ENCODE measurements at places on chromosomes 11 and 22.

DNA sequence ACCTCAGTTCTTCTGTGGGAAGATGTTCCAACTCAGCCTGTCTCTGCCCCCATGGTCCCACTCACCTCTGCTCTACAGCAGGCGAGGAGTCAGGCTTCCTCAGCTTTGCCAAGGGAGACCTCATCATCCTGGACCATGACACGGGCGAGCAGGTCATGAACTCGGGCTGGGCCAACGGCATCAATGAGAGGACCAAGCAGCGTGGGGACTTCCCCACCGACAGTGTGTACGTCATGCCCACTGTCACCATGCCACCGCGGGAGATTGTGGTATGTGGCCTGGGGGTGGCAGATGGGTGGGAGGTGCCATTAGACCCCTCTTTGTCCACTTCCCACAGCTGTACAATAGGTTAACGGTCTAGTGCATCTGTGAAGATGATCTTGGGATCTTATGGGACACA is 73.3 kb downstream of the MYO7A start:
- DNase-seq, result no peak

DNA sequence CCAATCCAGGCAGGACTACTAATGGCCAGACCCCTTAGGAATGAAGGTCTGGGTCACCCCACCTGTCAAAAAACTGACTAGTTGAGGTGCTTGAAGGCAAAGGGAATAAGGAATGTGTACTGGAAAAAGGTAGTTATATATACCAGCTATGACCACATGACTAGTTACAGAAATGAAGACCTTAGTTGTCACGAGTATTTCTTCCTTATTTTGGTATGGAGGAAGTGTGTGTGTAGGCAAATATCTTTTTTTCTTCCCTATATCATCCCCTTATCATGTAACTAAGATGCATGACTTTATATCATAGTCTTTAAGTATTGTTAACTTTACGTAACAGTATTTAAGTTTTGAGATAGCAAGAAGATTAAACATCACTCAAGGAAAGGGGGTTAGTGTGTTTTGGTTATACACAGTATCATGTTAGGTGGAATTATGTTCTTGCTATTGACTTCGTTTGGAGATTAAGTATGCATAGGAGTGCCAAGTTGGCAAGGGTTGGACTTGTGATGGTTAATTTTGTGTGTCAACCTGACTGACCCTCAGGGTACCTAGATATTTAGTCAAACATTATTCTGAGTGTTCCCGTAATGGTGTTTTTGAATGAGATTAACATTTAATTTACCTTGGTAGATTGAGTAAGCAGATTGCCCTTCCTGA is 38.2 kb upstream of the NARS2 start:
- no peak for DNase-seq

- peak; percentile 6 for DNase-seq
These were observed 31.7 kb downstream of the PAX6 start for GRCh38 chr11:31779374-31779791.

- no peak for DNase-seq
These were observed 10.0 kb downstream of the SLC29A2 start for GRCh38 chr11:66361502-66361941.

DNA sequence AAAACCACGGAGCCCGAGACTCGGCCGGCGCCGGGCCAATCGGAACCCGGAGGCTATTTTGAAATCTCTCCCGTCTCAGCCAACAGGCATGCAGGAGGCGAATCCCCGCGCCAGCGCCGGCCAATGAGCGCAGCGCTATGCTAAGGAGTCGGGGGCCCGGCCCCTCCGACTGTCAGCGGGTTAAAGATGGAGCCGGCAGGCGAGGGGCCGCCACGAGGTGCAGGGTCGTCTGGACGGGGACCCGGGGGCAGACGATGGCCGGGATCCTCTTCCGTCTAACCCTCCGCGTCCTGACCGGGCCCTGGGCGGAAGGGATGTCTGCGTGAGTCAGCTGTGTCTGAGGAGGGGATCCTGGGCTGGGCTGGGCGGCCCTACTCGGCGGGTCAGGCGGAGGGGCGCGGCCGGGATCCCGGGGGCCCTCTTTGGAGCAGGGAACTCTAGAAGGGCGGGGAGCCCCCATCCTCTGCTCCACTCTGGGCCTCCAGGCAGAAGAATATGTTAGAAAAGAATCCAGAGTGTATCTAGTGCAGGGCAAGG is 10.0 kb downstream of the SDF2L1 start:
- peak; percentile 63 for DNase-seq

DNA sequence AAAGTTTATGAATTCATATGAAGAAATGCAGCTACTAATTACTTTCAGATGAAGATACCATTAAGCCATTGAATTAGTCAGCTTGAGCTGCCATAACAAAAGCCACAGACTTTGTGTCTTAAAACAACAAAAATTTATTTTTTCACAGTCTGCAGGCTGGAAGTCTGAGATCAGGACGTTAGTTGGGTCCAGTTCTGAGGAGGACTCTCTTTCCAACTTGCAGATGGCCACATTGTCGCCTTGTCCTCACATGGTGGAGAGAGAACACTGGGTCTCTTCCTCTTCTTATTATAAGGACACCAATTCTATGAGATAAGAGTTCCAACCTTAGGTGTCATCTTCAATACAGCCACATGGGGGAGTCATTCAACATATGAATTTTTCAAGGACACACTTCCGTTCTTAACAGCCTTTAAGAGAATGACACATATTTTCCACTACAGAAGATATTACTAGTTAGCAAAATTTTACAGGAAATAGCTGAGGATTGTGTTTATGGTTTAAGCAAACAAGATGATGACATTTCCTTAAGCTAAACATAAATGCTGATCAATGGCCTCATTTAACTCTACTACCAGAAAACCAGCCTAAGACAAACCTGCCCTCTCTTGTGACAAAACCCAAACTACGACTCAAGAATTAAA is 56.0 kb downstream of the DCUN1D5 start:
- DNase-seq, result peak; percentile 80

Measured in fibroblast of the conjunctiva (primary cell).